ENCODE measurements at places on chromosomes 2 and 18.

DNA sequence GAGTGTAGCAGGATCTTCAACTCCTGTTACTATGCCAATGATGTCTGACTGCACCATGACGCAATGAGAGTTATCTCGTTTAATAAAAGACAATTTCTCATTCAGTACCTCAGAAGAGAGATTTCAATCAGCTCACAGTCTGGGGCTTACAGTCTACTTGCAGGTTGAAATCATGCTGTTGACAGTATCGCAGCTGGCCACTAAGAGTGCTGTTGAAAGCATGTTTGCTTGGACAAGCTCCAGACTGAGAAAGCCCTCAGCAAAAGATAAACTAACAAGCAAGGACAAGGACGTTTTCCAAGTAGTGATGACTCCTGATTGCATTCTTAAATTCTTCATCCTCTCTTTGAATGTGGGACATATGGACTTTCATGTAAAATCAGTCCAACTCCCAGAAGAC, 145.2 kb upstream of the SYT4 start:
- no peak for DNase-seq

DNA sequence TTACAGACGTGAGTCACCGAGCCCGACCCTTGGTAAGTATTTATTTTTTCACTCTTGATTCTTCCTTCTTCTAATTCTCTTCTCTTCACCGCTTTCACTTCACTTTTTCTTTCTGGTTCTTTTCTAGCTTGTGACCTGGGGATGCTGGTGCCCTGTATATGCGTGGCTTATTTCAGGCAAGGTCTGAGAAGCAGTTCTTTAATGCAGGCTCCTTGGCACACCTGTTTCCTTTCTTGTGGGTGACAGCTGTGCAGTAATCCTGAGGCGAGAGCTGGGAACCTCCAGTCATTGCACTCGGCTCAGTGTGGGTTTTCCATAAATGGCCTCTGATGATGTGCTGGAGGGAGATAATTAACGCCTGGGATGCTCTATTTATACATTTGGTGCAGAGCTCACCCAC, 193.8 kb downstream of the TSN start:
- DNase-seq: no peak

DNA sequence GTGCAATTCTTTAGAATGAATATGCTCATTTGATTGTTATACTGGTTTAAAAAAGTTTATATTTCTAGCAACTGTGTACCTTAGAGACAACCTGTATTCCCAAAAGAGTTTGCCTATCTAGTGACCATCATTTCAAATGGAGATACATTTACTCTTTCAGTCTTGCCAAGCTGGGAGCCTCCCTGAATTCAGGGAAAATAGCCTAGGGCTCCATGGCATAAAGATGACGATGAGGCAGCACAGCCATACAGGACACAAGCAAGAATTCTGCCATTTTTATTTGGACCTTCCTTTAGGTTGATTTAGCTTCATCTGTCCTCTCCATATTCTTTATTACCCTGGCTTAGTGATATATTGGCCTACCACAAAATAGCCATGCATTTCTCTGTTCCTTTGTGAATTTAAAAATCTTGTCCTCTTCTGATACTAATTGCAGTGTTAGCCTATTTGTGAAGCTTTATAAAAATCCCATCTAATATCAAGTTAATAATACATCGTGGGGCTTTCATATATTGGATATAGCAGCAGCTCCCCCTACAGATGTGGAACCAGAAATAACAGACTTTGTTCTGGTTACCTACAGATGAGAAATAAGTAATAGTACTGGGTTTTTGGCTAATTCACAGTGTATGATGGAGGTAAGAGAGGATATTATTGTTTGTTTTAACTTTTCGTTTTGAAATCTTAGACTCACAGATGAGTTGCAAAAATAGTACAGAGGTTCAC, 1661.9 kb upstream of the PIK3C3 start:
- DNase-seq: no peak

GRCh38 chr18:78774741-78775141, 204.9 kb upstream of the SALL3 start:
- no peak for DNase-seq

DNA sequence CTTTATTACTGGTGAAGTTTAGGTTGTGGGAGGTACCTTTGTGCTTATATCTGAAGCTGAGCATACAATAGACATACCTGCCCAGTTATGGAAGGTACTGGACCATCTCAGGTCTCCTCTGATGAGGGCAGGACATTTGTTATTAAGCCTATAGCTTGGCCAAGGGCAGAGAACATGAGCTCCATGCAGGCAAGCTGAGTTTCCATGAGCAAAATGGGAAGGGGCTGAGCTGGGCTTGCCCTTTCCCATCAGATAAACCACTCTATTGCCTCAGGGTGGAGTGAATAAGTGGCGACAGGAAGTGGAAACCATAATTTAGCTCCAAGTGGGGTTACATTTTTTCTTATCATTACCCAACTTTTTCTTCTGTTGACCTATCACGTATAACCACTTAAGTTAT, 39.9 kb upstream of the EML6 start:
- DNase-seq: no peak

- no peak for DNase-seq
Observed at GRCh38 chr2:174717916-174718315, 46.4 kb downstream of the CHRNA1 start.

DNA sequence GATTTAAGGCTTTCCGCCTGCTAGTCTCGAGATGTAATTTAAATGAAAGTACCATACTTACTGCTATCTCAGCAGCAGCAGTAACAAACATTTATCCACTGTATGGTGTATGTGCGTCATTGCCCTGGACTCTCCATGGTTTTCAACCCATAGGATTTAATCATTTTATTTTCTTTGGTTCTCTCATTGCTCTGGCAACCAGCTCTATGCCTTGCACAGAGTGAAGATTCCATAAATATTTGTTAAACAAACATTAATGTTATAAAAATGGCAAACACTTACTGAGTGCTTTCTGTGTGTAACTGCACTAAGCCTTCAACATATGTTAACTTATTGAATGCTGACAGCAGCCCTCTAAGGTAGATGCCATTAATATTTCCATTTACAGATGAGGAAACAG, 1.3 kb upstream of the LMAN1 start:
- DNase-seq: no peak

- no peak for DNase-seq
Observed at GRCh38 chr18:3508576-3509549, 58.9 kb downstream of the TGIF1 start.

- DNase-seq: no peak
Observed at GRCh38 chr2:110713513-110714362, 18.6 kb upstream of the ACOXL start.

DNA sequence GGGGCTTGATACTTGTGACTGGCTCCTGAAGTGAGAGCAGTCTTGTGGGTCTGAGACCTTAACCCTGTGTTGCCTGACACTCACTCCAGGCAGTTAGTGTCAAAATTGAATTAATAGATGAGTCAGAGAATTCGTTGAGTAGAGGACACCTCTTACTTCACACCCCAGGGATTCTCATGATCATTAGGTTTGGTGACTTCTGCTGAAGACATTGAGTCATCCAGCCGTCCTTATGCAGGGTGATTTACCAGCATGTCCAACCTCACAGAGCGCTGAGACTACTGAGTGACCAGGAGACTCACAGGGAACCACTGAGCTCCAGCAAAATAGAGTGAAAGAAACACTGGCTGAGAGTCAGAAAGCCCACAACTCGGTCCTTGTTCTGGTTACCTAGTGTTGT, 36.0 kb upstream of the EVA1A start:
- DNase-seq: no peak

GRCh38 chr18:13653746-13654433, 72.5 kb downstream of the FAM210A start:
- no peak for DNase-seq

DNA sequence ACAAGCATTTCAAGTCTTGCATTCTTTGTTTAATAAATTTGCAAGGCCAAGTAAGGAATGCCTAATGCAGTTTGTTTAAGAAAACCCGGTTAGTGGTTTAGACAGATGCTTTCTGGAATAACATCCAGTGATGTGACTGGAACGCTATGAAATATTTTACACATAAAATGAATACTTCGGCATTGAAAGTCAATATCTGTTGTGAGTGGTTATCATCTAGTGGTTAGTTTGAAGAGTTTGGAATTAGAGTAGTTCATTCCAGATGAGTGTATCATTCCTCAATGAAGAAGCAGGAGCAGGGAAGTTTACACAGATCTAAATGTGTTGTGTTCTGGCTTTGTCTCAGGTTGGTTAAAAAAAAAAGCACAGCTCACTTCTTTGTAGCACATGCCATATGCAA, 608.0 kb upstream of the PIK3C3 start:
- peak; percentile 44 for DNase-seq

- DNase-seq: no peak
Observed at GRCh38 chr2:33467413-33467812, 9.0 kb upstream of the RASGRP3 start.

GRCh38 chr2:26632624-26633185, 8.5 kb downstream of the CIB4 start:
- no peak for DNase-seq

- DNase-seq: no peak
Observed at GRCh38 chr2:119327431-119327830, 39.2 kb downstream of the C2orf76 start.

- no peak for DNase-seq
Observed at GRCh38 chr2:231199219-231199618, 788 bp downstream of the ARMC9 start.

DNA sequence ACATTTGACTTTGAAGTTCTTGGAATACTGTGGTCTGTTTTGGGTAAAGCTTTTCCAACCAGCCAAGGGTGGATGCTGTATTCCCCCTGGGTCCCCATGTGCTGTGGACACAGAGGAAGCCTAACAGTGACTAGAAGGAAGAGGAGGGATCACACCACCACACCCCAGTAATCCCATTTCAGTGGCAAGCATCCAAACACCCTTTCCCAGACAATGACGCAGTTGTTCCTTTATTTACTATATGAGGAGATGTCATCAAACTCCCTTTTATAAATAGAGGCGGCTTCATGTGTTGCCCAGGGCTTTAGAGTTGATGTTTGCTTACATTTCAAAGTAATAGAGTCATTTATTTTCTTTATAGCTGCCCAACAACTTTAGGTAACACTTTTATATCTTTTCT, 959.4 kb upstream of the GYPC start:
- DNase-seq: no peak

DNA sequence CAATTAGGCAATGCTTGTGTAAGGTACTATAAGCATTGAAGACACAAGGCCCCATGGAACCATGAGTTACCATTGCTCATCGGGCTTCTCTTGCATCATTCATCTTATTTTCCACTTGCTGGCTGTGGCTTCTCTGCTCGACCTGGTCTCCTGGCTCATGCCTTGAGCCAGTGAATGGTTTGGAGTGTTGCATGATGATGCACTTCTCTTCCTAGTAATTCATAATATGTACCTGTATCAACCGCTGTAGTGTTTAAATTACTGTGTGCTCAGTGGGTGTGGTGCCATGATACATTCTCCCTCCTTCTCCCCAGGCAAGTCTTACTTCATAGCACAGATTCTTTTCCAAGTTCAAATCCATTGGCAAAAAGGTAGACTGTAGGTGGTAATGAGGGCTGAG, 66.8 kb downstream of the ABCA12 start:
- no peak for DNase-seq

DNA sequence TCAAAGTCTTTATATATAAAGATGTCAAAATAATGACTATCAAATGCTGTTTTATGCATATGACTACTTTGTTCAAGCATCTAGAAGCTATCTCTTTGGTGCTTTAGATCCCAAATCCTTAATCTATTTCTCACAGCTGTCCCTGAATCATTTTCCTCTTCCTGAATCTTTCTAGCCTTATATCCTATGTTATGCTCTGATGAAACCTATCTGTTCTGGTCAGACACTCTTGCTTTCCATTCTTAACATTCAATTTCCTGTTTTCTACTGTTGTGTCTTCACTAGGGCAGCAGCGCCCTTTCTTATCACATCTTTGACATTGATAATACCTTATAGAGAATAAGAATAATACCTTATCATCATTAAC, 6.3 kb upstream of the PARD3B start:
- no peak for DNase-seq

GRCh38 chr2:146246736-146247523, 1597.9 kb upstream of the ACVR2A start:
- no peak for DNase-seq

DNA sequence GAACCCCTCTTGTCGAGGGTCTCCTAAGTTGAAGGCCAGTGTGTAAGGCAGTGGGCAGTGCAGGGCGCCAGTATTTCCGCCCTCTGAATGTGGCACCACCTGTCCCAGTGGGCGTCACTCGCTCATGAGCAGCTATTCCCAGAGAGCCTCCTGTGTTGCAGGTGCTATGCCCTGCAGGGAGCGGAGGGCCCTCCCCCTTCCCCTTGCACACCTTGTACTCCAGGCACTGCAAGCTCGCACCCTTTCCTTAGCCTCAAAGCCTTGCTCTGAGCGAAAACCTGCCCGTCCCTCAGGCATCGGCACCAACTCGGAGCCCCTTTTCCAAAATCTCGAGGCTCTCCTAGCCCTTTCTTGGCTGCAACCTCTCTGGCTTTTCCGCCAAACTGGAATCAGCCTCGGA, 282.7 kb downstream of the AGAP1 start:
- no peak for DNase-seq

- no peak for DNase-seq
Observed at GRCh38 chr2:85893428-85894258, 4.9 kb upstream of the ST3GAL5 start.

DNA sequence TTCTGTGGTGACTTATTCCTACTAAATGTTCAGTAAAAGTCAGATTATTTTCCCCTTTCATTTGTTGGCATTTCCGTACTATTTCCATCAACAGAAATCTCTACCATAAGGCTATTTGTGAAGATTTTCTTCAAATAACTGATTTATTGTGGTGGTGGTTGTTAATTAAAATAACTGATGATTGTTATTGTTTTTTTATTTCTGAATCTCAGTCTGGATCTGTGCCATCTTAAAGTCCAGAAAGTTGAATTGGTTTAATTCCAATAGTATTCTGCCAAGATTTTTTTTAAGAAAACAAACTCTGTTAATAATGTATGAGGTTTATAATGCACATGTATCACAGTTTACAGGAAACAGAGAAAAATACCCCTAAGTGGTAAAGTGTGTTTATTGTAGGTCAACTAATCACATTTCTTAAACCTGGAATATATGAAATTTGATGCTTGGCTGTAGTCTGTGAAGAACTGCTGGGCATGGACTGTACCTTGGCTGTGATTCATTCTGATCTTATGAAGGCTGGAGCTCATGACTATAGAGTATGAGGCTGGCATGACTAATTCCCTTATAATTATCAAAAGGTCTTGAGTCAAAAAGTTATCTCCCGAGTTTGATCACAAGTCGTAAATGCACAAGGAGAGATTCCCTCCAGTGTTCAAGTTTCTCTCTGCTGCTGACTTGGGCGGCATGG, 134.2 kb upstream of the RND3 start:
- DNase-seq: no peak

DNA sequence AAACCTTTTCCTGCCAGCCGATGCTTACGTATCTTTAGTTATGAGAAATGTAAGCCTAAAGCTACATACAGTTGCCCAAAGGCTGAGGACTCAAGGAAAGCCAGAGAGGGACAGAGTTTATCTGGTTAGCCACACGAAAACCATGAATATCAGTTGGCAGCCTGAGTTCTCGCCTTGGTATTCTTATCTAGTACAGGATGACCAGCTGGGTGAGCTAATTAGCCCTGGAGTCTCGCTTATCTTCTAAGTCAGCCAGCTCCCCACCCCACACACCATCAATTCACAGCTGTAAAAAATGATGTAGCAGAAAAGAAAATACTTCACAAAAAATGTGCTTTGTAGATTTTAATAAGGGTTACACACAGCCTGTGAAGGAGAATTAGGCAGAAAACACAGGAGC, 617.5 kb upstream of the SOX11 start:
- no peak for DNase-seq
